ENCODE measurements at places on chromosomes 1 and 21.

DNA sequence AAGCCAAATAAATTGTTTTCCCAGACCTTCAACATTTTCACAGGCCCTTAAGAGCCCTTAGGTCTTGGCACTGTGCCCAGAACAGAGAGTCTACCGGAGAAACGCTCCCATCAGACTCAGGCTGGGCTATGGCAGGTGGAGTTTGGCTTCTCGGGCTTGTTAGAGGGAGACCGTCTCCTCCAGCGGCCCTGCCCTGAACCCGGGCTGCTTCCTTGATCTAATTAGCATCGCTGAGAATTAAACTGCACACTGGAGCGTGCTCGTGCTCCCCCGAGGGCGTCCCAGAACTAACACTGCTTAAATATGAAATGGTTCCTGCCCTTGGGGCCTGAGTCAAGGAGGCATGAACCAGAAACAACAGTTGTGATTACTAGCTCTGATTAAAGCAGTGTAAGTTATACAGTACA, 634.4 kb downstream of the MATN1 start:
- H3K4me3 ChIP-seq: no peak overlapping the region
- H3K27ac ChIP-seq: no peak overlapping the region
- no peaks in the 10 kb centered on the region for H3K4me1 ChIP-seq
- no peaks in the 10 kb centered on the region for H3K36me3 ChIP-seq

- H3K27ac ChIP-seq: no peak overlapping the region
- no peak overlapping the region for H3K4me3 ChIP-seq
- no peaks in the 10 kb centered on the region for H3K36me3 ChIP-seq
- no peaks in the 10 kb centered on the region for H3K4me1 ChIP-seq
- no peaks in the 10 kb centered on the region for H3K27me3 ChIP-seq
- DNase-seq: no peak
These were observed 2.9 kb upstream of the C1orf105 start for GRCh38 chr1:172417557-172417956.

- no peaks in the 10 kb centered on the region for H3K27me3 ChIP-seq
- no peak for DNase-seq
- H3K27ac ChIP-seq: no peak overlapping the region
- H3K4me3 ChIP-seq: no peak overlapping the region
These were observed 1.0 kb upstream of the HAO2 start for GRCh38 chr1:119367432-119368124.

DNA sequence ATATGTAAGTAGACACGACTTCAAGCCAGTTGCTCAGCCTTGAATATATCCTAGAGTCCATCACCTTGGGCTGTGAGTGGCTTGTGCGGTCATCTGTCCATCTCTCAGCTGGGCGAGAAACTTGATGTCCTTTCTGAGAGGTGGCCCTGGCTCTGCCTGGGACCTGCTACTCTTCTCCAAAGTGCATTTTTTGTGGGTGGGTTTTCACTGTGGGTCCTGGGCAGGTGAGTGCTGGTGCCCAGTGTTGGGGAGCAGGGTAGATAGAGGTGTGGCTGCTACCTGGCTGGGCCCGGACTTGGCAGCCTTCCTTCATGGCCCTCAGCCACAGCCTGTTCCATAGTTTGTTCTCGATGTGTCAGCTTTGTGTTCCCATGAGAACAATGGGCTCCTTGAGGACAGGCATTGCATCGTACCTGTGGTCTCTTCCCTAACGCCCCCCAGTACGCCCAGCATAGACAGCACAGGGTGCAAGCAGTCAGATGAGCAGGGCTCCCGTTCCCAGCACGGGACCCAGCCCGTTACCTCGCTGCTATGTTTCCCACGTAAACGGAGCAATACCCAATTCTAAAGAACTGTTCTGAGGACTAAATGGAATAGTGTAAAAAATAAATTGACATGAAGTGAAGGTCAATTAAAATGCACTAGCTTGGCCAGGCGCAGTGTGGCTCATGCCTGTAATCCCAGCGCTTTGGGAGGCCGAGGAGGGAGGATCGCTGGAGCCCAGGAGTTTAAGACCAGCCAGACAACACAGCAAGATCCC, 877 bp upstream of the SLX9 start:
- H3K4me3 ChIP-seq: peak overlapping the region; percentile 55
- no peaks in the 10 kb centered on the region for H3K27me3 ChIP-seq
- H3K4me1 ChIP-seq: peaks cover 31% of the 10 kb centered on the region
- H3K36me3 ChIP-seq: peaks cover 14% of the 10 kb centered on the region

- H3K4me3 ChIP-seq: no peak overlapping the region
- no peak for DNase-seq
- no peaks in the 10 kb centered on the region for H3K27me3 ChIP-seq
- peaks cover 18% of the 10 kb centered on the region for H3K4me1 ChIP-seq
These were observed 72.5 kb downstream of the CD34 start for GRCh38 chr1:207838156-207839082.

DNA sequence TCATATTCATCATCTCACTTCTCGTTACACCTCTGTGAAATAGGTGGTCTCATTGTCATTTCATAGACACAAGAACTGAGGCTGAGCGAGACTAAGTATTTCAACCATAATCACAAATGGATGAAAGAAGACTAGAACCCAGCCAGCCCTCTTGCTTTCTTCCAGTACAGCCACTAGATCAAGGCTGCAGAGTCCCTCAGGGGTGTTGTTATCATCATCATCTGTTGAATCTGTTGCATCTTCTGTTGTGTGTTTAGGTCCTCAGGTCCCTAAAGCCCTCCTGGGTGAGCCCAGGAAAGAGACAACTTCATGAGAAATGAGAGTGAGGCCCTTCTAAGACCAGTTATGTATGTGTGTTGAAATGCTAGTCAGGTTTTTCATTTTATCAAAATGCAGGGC, 86.6 kb upstream of the ZNF326 start:
- no peak for DNase-seq
- H3K27ac ChIP-seq: peak overlapping the region; percentile 67
- H3K4me1 ChIP-seq: peaks cover 49% of the 10 kb centered on the region
- no peak overlapping the region for H3K4me3 ChIP-seq
- peaks cover 3% of the 10 kb centered on the region for H3K36me3 ChIP-seq

GRCh38 chr1:54249819-54250435, 50.0 kb downstream of the MRPL37 start:
- H3K36me3 ChIP-seq: peaks cover 7% of the 10 kb centered on the region
- H3K4me3 ChIP-seq: no peak overlapping the region
- H3K4me1 ChIP-seq: no peaks in the 10 kb centered on the region
- no peaks in the 10 kb centered on the region for H3K27me3 ChIP-seq
- no peak for DNase-seq
- H3K27ac ChIP-seq: no peak overlapping the region

DNA sequence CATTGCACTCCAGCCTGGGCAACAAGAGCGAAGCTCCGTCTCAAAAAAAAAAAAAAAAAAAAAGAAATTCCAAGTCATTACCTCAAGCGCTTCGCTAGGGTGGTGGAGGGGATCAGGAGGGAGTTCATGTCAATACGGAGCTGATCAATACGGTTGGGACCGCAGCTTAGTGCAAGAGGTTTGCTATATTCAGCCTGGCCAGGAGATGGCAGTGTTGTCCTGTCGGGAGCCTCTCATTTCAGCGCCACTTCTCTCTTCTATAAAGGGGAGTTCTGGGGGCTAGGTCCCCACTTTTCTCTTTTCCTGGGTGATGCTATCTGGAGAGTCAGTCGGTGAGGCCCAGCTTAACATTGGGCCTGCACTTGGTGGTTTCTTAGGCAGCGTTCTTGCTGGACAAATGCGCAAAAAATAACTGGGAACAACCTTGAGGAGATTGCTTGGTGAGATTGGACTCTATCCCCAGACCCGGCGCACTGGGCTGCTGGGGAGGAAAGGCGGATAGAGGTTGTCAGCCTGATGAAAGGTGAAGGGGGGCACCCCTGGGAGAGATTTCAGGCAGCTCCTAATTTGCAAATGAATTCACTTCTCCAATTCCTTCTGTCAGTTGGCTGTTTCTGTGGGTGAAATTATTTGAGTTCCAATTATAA, 40.4 kb downstream of the KIAA0040 start:
- no peaks in the 10 kb centered on the region for H3K36me3 ChIP-seq
- H3K4me1 ChIP-seq: peaks cover 3% of the 10 kb centered on the region
- H3K27ac ChIP-seq: no peak overlapping the region
- H3K27me3 ChIP-seq: no peaks in the 10 kb centered on the region
- H3K4me3 ChIP-seq: no peak overlapping the region

DNA sequence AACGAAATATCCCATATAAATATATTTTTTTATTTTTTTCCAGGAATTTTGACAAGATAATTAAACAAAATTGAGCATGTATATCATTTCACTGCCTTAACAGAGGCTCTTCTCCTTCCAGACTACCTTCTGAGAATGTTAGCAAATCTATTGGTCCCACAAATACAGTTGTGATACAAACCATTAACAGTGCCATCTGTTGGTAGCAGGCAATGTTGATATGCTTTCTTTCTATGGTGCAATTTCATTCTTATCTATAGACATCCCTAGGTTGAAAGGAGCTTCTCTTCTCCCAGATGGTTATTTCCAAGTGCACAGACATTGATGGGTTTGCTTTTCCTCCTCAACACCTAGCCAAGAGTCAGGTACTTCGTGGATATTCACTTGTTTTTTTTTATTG, 303.6 kb downstream of the USH2A start:
- no peak for DNase-seq
- H3K4me3 ChIP-seq: no peak overlapping the region
- no peaks in the 10 kb centered on the region for H3K27me3 ChIP-seq
- H3K36me3 ChIP-seq: no peaks in the 10 kb centered on the region

DNA sequence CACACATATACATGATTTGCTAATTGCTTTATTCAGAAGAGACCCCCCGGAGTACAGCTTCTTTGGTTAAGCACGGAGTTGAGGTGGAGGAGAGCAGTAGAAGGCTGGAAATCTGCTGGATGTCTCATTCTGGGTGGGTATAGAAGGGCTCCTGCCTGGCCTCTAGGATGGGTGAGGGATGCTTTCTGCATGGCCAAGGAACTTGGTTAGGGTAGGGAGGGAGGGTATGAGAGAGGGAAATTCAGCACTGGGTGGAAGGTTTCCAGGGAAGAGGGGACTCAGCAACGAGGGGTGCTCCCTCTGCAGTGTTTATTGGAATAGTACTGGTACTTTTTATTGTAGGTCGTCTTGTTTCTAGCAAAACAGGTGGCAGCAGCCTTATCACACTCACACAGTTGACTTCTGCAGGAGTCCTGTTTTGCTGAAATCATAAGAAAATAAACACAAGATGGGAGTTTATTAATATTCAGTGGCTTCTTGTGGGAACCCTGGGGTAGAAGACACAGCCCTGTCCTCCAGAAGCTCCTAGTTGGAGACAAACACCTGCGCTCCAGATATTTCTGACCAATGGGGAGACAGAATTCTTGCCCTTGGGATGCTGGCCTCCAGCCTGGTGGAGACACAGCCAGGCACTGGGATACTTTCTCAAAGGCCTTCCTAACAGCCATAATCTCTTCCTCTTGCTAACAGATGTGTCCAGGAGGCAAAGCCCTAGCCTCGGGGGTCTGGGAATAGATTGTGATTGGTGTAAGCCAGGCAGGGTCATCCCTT, 3.8 kb downstream of the PLA2G2A start:
- H3K27me3 ChIP-seq: no peaks in the 10 kb centered on the region
- no peak overlapping the region for H3K4me3 ChIP-seq
- no peaks in the 10 kb centered on the region for H3K4me1 ChIP-seq
- H3K27ac ChIP-seq: no peak overlapping the region
- H3K36me3 ChIP-seq: no peaks in the 10 kb centered on the region

DNA sequence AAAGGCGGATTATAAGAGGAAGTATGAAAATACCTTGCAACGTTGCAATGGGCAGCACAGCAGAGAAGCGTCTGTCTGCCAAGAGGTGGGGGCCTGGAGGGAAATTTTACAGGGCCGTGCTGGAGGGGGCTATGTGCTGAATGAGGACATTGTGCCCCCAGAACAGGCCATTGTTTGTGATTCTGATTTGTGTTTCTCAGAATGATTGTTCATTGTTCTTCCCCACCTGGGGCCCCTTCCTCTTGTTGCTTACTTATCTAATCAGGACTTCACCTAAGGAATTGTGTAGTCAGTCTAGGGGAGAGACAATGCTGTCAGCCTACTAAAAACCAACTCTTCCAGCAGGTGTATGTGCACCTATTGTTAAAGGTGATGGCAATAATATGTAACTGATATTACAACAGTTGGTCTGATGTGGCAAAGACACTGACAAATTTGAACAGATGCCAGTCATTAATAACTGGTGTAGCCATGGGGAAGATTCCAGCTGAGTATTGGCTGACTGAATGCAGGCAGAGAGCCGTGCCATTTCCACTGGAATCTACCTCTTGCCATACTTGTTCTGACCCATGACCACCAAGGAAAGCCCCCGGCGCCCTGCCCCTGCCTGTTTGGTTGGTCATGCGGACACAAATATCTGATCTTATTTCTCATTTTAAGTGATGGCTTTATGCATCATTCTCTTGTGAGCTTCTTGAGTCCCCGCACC, 45.2 kb upstream of the PSEN2 start:
- no peak overlapping the region for H3K27ac ChIP-seq
- H3K27me3 ChIP-seq: no peaks in the 10 kb centered on the region
- peaks cover 10% of the 10 kb centered on the region for H3K4me1 ChIP-seq
- DNase-seq: no peak
- no peak overlapping the region for H3K4me3 ChIP-seq

- DNase-seq: no peak
- no peaks in the 10 kb centered on the region for H3K4me1 ChIP-seq
- H3K36me3 ChIP-seq: no peaks in the 10 kb centered on the region
- H3K27ac ChIP-seq: no peak overlapping the region
- H3K27me3 ChIP-seq: peaks cover 17% of the 10 kb centered on the region
These were observed 35.4 kb downstream of the PTPRU start for GRCh38 chr1:29271724-29272123.

DNA sequence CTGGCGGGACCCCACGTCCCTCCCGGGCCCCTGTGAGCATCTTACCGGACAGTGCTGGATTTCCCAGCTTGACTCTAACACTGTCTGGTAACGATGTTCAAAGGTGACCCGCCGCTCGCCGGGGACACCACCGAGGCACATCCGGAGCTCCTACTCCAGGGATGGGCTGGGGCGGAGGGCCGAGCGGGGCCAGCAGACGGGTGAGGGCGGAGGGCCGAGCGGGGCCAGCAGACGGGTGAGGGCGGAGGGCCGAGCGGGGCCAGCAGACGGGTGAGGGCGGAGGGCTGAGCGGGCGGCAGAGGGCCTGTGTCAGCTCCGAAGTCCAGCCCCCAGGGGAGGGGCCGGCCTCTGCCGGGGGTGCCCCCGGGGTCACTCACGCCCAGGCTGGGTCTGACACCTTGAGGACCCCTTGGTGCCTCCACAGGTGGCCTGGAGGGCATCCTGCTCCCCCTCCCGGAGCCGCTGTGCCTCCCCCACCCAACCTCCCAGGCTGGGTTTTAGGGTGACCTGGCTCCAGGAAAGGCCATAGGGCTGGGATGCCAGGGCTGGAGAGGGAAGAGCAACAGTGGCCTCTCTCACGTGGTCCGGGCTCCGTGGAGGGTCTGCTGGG, 5.7 kb upstream of the TTLL10 start:
- H3K27ac ChIP-seq: no peak overlapping the region
- DNase-seq: no peak
- no peaks in the 10 kb centered on the region for H3K36me3 ChIP-seq
- no peak overlapping the region for H3K4me3 ChIP-seq
